ENCODE measurements at places on chromosomes 4 and X.

- DNase-seq, result no peak
Measured at GRCh38 chr4:165684177-165684805, 188.7 kb upstream of the TLL1 start.

DNA sequence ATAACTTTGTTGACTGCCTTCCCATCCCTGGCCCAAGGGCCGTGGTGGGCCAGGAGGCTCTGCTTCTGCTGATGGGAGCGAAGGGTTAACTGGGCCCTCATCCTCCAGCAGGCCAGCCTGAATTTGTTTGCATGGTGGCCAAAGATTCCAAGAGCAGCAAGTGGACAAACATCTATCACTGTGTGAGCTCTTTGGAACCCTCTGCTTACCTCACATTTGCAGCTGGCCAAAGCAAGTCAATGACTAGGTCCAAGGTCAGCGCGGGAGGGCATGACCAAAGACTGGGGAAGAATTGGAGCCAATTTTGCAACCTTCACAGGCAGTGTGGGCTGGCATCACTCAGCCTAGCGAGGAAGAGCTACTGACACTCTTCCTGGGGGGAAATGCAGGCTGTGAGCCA lies 67.8 kb upstream of the ATP6AP2 start:
- no peak for DNase-seq

DNA sequence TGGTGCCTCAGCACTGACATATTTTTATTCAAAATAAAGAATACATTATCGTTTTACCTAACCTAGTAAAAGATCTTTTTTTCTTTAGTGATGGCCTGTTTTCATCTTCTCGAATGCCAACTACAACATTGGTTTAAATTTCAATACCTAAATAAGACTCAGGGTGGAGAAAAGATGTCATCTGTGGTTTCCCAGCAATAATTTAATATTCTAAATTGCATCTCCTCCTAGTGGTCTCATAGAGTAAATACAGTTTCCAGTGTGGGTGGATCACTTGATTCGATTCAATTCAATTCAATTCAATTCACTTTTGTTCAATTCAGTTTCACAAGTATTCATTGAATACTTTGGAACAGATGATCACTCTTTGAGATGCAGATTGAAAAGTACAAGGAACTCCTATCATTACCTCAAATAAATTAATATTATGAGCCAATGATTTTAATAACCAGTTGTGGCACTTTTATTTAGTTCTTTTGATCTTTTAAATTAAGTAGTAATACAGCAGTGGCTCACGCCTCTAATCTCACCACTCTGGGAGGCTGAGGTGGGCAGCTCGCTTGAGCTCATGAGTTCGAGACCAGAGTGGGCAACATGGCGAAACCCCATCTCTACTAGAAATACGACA lies 427.2 kb downstream of the FAT4 start:
- DNase-seq, result no peak

GRCh38 chr4:38805530-38806145 lies 1.0 kb upstream of the TLR1 start:
- peak; percentile 9 for DNase-seq

- no peak for DNase-seq
Measured at GRCh38 chr4:43843501-43843900, 605.1 kb downstream of the KCTD8 start.

- DNase-seq, result no peak
Measured at GRCh38 chr4:22029803-22030202, 81.2 kb upstream of the KCNIP4 start.

Measured in stimulated activated CD4-positive, alpha-beta T cell treated with anti-CD3 and anti-CD28 coated beads, Interleukin-4, amount 100 ng/mL, for 48 hours (primary cell).